ENCODE measurements at places on chromosomes 1 and 21.

GRCh38 chr1:148264374-148265276, 112.5 kb upstream of the NBPF11 start:
- DNase-seq, result peak; percentile 5

- DNase-seq, result no peak
These were observed 14.1 kb downstream of the TRAF3IP3 start for GRCh38 chr1:209769971-209770370.

GRCh38 chr21:34635307-34635706, 20.4 kb upstream of the RCAN1 start:
- DNase-seq, result no peak

- no peak for DNase-seq
These were observed 97.0 kb downstream of the PLD5 start for GRCh38 chr1:242427519-242427918.

DNA sequence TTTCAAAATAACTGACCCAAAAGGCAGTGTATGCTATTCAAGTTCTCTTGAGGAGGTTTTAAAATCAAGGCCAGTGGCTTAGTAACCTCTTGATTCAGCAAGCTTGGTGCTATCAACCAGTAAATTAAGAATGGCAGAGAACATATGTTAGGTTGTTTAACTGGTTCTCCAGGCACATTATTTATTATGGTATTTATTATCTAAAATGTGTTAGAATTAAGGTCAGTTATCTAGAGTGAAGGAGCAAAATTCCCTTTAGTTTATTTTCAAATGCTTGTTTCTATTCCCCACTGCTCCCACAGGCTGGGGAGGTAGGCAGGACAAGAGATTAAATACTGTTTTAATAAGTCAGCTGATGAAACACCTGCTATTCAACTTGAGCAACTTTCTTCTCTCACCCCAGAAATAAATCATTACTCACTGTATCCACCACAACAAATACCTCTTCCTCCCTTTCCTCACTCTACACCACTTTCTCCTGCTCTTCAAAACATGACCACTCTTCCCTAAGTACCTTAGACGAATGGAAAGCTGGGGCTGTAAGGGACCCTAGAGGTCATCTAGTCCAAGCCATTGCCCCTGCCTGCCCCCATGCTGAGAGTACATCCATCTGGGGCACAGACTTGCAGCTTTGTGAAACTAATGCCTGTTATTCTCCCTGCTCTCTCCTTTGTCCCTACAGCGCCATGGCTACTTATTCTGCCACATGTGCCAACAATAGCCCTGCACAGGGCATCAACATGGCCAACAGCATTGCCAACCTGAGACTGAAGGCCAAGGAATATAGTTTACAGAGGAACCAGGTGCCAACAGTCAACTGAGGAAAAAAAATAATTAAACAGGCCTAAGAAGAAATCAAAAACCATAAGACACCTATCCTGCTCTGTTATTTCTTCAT, 71.7 kb downstream of the PRRX1 start:
- no peak for DNase-seq

DNA sequence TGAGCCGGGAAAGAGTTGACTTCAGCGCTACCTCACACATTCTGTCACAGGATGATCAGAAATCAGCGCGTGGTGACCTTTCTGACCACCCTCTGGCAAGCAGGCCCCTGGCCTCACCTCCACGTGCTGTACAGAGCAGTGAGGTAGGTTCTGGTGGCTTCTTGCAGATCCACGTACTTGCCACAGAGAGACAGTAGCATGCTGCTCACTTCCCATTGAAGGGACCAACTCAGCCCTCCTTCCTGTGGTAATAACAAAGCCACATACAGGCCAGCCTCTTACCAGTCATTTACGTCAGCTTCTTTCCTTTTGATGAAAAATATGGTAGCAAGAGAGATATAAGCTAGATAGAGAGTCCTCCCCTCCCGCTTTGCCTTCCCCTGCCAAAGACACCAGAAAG, 200.7 kb downstream of the CHRM3 start:
- DNase-seq, result no peak

DNA sequence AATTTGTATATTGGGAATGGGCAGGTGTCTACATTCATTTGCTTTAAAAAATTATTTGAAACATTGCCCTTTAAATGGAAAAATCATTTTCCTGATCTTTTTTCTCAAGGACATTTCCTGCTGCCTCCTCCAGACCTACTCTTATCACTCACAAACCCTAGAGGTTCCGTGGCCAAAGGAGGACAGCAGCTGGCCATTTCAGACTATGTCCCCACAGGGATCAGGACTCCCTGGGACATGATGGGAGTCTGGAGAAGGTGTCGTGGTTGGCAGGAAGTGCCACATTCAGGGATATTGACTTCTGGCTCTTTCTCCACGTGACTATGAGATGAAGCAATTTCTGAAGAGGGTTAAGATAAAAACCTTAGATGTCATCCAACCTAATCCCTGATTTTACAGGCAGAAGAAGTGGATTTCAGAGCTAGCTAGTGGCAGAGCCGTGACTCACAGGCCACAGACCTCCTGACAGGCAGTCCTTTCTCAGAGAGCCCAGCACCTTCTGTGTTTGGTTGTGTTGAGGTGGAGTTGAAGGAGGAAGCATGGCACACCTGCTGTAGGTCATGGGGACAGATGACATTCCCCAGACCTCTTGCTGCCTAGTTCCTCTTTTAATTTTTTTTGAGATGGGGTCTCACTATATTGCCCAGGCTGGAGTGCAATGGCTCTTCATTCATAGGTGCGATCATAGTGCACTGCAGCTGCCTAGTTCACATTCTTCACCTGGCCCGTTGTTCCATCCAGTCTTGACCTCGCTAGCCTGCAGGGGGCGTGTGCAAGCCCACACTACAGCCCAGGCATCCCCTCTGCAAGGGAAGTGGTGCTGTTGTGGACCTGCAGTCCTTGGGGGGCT, 25.5 kb upstream of the IL10 start:
- DNase-seq, result no peak

DNA sequence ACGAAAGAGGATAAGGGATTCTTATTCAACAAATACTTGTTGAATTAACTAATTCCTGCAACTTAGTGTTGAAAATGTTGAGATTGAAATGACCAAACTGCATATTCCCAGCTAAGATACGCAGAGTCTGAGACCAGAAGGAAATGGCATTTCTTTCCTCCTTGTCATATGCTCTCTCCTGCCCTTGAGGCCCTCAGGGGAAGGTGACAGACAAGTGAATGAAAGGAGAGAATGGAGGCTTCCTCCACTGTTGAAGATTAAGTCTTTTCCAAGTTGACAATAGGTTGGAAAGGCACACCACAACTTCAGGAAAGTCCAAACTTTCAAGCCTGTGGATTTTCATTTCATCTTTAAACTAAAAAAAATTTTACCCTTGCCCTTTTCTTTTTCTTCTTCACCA, 3.1 kb upstream of the ZNF697 start:
- no peak for DNase-seq

DNA sequence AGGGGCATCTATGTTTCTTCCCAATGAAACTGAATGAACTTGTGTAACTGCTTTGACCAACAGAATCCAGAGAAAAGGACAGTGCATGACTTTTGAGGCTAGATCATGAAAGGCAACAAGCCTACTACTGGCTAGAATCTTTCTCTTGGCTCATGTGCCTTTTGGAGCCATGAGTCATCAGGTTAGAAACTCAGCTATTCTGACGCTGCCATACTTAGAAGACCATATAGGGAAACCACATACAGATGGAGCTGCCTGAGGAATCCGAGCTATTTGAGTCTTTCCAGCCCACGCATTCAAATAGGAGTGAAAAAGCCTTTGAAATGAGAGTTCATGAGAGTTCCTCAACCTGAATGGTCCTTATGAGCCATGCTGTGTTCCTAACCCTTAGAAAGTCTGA, 738.5 kb upstream of the CHRM3 start:
- no peak for DNase-seq

GRCh38 chr1:245788886-245789285, 634.1 kb downstream of the KIF26B start:
- no peak for DNase-seq

DNA sequence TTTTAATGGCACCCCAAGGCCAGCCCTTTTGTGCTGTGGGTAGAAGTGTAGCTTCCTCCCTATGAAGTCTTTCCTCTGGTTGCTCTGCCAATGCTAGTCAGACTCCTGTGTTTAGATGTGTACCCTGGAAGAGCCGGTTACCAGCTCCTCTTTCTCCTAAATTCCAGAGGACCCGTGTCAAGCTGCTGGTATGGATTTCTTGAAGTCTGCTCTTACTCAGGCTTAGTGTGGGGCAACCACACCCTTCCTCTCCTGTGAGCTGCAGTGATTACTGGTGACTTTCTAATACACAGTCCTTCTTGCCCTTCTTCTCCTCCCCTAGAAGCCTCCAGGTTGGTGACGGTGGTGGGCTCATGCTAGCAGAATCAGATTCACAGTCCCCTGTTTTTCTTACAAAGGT, 74.1 kb upstream of the AKT3 start:
- no peak for DNase-seq

DNA sequence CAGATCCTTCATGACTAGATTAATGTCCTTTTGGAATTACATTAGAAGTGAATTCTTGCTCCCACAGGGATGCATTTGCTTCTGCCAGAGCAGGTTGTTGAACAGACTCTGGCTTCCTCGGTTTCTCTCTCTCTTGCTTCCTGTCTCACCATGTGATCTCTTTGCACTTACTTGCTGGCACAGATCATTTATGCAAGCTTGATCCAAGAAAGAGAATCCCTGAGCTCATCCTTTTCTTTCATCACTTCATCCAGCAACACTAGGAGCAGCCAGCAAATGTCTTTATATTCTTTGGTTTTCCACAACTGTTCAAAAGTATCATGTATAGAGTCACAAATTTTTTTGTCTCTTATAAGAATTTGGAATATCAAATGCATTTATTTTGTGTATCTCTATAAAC, 313.5 kb downstream of the ZNF326 start:
- no peak for DNase-seq

GRCh38 chr1:29123887-29124365, at the start of gene TMEM200B:
TMEM200B (minus strand) TSS chr1:29123903; CDS start chr1:29121828, 2,075 bp downstream.
- no peak for DNase-seq

DNA sequence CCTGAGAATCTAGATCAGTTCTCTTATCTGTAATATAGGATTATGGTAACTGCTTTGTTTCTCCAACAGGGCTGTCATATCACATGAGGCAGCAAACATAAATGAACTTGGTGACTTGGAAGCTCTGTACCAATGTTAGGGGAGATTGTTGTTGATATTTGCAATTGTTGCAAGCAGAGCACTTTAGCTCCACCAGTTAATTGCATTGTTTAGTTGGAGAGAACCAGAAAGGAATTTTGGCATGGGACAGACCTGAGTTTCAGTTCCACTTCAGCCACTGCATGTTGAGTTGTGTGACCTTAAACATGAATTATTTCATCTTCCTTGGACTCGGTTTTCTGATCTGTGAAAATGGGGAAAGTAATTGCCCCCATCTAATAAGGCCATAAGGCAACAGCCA, 142.3 kb upstream of the JUN start:
- DNase-seq, result no peak

DNA sequence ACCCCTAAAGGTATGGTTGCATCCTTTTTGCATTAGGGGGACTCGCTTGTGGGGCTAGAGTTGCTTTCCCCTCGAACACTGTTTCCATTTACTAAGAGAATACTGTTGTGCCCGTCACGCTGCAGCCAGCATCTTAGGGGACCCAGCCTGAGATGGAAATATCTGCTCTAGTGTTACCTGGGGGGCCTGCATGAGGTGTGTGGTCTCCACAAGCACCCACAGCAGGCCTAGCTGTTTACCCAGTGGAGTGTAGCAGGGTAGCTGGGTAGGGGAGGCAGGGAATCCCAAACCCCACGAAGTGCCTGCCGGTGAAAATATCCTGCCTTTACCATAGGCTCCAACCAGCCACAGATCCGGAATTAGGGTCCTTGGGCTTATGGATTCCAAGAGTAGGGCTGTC, 303.6 kb downstream of the PTPRU start:
- DNase-seq, result no peak

DNA sequence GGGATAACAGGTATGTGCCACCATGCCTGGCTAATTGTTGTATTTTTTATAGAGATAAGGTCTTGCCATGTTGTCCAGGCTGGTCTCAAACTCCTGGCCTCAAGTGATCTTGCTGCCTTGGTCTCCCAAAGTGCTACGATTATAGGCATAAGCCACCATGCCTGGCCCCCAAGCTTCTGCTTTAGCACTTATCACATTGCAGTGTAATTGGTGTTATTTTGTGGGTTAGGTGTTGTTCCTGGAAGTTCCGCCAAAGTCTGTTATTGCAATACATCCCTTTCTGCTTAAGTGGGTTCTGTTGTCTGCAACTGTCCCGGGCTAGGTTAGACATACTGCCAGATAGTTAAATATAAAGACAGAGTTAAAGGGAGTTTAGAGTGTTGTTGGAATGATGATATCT, 3.4 kb downstream of the ZCCHC17 start:
- DNase-seq, result no peak

DNA sequence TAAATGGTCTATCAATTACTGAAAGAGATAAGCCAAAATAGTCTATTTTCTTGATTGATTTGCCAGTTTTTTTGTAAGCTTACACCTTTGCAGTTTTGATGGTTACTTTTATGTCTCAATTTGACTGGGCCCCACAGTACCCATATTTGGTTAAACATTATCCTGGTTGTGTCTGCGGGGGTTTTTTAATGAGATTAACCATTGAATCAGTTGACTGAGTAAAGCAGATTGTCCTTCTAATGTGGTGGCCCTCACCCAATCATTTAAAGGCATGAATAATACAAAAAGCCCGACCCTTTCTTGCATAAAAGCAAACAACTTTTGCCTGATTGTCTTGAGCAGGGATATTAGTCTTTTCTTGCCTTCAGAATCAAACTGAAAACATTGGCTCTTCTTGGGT, 650.0 kb upstream of the RGS18 start:
- no peak for DNase-seq

- DNase-seq, result no peak
These were observed 134.8 kb downstream of the SETD4 start for GRCh38 chr21:35925497-35925896.

- DNase-seq, result no peak
These were observed 4.0 kb downstream of the DIRAS3 start for GRCh38 chr1:68046423-68046822.

DNA sequence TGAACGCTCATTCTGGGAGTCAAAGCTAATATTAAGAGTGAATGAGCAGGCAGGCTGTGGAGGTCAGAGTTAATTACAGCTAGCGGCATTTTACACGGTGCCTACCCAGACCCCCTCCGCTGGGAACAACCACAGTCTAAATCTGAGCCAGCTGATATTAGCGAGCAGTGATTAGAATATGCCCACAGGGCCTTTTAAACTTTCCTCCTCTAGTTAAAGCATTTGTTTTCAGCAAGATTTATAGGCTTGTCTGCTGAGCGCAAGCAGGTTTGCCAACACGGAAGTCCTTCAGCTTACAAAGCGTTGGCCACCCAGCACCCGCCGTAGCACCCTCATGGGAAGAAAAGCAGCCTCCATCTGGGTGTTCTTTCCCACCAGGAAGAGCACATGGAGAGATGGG, 72.1 kb downstream of the LMX1A start:
- DNase-seq, result no peak
